Colonic mucosa (tissue), 4 donors: ENCODE measurements at places on chromosomes 4 and X. TPM values are rescaled to one million over a fixed set of nuclear protein-coding genes. Genes with fewer than 3 reads are reported as not detected.

Gene RAP2C
- 18.6 TPM for total RNA-seq

Gene NXT2
- 8.4 TPM for total RNA-seq

Gene ADH4
- total RNA-seq, result 0.82 TPM

Gene SPANXD
- total RNA-seq, result not detected

Gene ZNF711
- total RNA-seq, result 2.0 TPM

Gene VCX3B
- total RNA-seq, result not detected

Gene CLNK
- not detected for total RNA-seq

Gene SAGE1
- not detected for total RNA-seq
